ENCODE measurements at places on chromosomes 3 and 15. TPM values are rescaled to one million over a fixed set of nuclear protein-coding genes. Genes with fewer than 3 reads are reported as not detected.

GRCh38 chr15:57865294-57865693, 158.8 kb downstream of the POLR2M start:
- DNase-seq, result peak; percentile 15

- peak; percentile 90 for DNase-seq
These were observed 1.4 kb downstream of the FES start for GRCh38 chr15:90885432-90886290.

Gene CHRM5
- total RNA-seq, result not detected

Gene HRG
- total RNA-seq, result not detected

Data from activated CD4-positive, alpha-beta T cell treated with anti-CD3 and anti-CD28 coated beads for 36 hours (primary cell).